ENCODE measurements at places on chromosomes 1 and 21. TPM values are rescaled to one million over a fixed set of nuclear protein-coding genes. Genes with fewer than 3 reads are reported as not detected.

GRCh38 chr1:43914576-43915525, 18.8 kb upstream of the ARTN start:
- peak; percentile 50 for DNase-seq

DNA sequence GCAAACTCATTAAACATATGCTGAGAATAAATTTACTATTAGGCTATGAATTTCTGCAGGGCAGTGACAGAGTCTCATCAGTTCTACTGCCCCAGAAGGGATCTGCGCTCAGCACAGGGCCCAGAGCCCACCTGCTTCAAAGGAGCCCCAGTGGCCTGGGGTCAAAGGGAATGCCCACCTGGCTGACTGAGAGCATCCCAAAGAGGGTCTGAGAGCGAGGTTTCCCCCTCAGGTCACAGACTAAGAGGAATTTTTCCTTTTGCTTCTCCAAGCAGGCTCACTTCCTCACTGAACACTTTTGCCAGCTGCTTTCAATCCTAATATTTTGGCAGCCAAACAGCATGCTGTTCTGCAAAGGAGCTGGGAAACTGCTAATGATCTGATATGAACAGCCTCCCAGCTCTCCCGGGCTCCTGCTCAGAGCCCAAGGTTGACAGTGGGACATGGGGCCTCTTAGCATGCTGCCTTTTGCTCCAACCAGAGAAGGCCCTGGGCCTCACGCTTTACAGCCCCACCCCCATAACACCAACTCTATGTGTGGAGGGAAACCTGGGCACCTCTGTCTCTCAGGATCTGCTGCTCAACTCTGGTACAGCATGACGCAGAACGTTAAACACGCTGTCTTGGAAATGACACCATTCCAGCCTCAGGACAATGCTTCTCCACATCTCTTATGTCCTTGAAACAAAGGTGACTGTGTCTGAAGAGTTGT, 70.7 kb upstream of the SYT6 start:
- no peak for DNase-seq

- DNase-seq = peak; percentile 30
Measured at GRCh38 chr21:46158666-46159300, 3.4 kb upstream of the FTCD start.

DNA sequence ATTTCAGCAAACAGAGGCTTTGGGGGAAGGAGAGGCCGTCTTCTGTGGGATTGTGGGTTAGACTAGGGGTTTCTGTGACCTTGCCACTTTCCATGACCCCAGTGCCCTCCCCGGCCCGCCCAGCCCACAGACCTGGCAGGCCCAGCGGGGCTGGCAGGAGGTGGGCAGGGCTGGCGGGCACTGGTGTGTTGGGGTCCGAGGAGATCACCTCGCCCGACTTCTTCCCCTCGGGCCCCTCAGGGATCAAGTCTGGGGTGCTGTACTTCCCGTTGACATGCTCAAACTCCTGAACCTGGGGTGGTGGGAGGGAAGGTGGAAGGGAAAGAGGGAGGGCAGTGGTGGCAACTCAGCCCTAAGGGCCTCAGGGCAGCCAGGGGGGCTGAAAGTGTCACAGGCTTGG, 56.3 kb downstream of the CHD5 start:
- peak; percentile 53 for DNase-seq

DNA sequence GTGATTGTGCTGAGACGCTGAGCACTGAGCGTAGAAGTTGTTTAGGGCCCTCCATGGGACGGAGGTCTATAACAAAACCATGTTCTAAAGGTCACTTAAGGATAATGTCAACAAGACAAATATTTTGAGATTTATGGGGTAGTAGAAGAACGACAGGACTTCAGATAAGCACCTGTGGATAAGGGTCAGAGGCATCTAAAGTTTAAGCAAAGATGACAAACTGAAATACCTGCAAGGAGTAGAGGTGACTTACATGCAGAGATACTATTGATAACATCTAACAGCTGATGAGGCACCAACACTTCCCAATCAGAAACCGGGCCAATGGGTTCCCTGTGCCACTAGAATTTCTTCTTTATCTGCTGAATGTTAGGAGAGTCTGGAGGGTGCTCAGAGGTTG, 83.5 kb downstream of the CENPF start:
- no peak for DNase-seq

- DNase-seq = no peak
Measured at GRCh38 chr1:153481124-153481523, 20.7 kb upstream of the S100A7 start.

DNA sequence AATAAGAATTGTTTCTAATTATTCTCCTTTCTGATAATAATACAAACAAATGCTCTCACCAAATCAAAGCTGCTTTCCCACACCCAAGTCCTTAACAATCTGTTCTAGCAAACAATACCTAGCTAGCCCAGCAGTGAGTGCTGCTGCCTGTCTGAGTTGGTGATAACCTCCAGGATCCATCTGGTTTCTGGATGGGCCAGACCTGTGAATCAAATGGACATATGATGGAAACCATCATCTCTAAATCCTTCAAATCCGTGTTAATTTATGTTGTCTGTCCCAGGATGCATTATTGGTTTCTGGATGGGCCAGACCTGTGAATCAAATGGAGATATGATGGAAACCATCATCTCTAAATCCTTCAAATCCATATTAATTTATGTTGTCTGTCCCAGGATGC, 1230.0 kb downstream of the AMY1C start:
- DNase-seq = no peak

DNA sequence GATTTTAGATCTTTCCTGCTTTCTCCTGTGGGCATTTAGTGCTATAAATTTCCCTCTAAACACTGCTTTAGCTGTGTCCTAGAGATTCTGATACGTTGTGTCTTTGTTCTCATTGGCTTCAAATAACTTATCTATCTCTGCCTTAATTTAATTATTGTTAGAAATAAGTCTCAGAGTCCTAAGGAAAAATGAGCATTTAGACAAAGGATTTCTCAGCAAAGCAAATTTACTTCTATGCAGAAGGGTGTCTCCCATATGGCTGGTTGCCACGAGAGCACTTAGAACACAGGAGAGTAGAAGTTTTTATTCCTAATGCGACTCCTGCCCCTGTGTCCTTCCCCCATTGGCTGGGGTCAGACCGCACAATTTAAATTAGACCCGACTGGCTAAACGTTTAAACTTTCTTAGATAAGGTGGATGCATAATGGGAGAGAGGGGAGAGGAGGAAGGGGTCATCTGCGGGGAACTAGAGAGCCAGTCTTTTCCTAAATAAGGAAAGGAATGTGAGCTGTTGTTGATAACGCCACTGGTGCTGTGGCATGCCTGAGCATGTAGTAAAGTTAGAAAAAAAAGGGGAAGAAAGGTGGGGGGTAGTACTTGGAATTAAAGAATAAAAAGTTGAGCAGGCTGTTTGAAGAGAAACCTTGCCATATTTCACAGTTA, 170.2 kb downstream of the DYRK1A start:
- no peak for DNase-seq

GRCh38 chr1:38608202-38608864, 251.2 kb downstream of the RRAGC start:
- DNase-seq = no peak

DNA sequence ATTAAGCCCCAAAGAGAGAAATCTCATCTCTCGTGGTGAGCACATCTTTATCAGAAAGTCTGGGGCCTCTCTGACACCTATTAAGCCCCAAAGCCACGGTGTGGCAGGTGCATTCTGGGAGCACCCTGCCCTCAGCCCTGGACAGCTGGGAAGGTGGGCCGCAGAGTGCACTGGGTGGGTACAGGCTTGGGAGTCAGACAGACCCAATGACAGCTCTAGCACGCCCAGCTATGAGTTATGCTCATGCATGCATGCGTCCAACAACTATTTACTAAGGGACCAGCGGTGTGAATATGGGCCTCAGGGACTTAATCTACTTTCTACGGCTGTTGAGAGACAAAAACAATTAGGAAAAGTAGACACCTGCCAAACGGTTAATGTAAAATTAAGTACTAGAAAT, 46.6 kb downstream of the SLC66A1 start:
- DNase-seq = no peak

- DNase-seq = no peak
Measured at GRCh38 chr1:107379826-107380225, 239.0 kb downstream of the NTNG1 start.

- DNase-seq = no peak
Measured at GRCh38 chr1:56377431-56377830, 201.9 kb downstream of the PLPP3 start.

- DNase-seq = no peak
Measured at GRCh38 chr1:68359045-68359444, 90.7 kb downstream of the RPE65 start.

DNA sequence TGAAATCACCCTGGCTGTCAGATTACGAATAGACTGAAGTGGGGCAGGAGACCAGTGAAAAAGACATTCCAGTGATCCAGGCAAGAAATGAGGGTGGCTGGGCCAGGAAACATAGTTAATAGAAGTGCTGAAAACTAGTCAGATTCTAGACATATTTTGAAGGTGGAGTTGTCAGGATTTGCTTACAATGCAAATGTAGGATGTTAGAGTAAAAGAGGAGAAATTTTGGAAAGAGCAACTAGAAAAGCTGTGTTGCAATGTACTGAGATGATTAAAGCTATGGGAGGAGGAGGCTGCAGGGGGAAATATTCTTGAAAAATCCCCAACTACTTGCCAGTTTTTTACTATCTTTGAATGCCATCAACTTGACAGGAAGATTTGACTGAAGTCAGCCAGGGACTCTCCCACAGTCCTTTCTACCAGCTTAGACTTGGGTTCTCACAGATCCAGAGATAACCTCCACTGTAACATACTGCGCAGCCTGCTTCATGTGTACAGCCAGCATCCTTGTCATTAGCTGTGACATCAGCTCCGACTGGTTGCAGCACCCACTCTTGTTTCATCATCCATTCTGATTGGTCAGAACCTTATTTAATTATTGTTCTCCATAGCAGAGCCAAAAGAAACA, 109.7 kb downstream of the TSEN15 start:
- DNase-seq = no peak

DNA sequence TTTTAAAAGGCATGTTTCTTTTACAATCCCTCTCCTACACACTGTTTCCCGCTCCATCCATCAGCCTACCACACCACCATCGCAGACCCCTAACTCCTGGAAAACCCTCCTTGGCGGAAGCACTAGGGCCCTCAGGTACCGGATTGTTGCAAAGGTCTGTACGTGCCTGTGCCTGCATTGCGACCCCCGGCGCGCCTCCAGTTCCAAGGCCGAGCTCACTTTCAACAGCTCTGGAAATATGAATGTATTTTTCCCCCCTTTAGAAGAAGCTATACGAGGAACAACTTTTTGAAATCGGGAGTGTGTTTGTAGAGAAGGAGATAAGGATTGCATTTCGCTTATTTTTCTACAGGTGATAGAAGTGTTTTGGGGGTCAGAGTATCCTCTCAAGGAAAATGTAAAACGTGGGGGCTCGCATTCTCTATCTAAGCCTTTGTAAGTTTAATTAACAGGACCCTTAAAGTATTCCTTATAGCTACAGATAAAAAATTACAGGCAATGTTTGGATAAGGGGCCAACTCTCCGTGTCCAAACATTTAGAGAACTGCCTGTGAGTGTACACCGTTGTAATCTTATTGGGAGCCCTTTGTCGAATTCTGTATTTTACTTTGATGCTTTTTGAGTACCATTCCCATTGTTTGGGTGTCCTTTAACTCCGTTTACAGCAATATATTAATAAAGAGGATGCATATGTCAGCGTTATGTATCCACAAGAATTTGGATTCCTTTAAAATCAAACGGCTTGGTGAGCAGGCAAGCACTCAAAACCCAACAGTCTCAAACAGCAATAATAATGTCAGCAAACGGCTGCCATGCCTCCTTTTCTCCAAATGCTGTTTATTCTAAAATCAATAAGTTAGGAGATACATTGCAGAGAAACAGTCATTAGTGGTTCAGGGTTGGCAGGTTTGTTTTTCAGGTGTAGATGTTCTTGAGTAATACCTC, 5.9 kb downstream of the PRRX1 start:
- no peak for DNase-seq

DNA sequence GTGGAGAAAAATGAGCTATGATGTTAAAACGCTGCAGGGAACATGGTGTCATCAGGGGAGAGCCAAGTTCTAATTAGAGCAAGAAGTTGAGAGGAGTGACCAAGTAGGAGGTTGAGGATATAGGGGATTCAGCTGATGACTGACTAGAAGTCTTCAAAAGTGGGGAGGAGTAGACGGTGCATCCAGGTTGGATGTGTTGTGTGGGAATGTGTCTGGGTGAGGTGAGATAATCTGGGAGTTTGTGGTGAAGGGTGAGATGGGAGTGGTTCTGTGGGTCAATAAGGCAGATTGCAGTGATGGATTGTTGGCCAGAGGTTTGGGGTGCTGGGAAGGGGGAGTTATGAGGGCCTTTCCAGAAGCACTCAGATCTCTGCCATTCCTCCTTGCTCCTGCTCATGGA, 72.0 kb upstream of the IRF2BP2 start:
- DNase-seq = no peak

GRCh38 chr1:10803971-10804820, 7.8 kb upstream of the CASZ1 start:
- DNase-seq = no peak

GRCh38 chr1:53332833-53333232, 5.0 kb upstream of the LRP8 start:
- DNase-seq = no peak

DNA sequence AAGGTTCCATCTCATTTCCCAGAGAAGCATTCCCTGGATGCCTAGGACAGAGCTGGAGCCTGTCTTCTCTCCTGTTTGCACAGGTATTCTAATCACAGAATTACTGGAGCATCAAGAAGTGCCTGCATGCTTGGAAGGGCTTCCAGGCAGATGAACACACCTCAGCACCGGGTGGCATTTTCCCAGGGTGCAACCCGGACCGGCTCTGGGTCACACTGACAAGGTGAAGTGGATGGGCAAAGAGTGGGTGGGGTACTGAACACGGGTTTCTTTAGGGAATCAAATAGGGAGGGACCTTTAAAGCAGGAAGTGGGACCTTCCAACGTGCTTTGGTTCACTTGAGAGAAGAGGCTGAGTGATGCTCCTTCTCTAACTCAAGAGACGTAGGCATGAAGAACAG, 7.1 kb upstream of the PEF1 start:
- DNase-seq = no peak

DNA sequence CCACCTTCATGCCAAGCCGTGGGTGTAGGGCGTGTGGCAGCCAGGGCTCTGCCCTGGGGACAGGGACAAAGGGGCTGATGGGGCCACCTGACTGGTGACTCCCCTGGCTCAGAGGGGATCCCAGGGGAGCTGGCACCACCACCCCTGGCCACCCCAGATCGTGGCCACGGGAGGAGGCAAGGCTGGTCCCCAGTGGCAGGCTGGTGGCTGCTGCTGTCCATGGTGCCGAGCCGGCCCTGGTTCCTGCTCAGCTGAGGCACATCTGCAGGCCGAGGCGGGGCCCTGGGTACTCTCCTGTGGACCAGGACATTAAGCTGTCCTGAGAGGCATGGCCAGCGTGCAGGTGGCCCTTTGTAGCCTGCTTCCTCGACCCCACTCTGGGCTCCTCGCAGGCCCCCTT, 6.5 kb downstream of the PLCH2 start:
- DNase-seq = no peak

LIPI gene
- total RNA-seq = not detected

OR4F29 gene
- total RNA-seq = 0.71 TPM

TEKT2 gene
- not detected for total RNA-seq

VHLL gene
- total RNA-seq = not detected

CD5L gene
- total RNA-seq = 1.0 TPM

RPS27 gene
- 1,406 TPM for total RNA-seq

KCNE1 gene
- 7.2 TPM for total RNA-seq

AQP10 gene
- 0.26 TPM for total RNA-seq

AJAP1 gene
- total RNA-seq = 0.16 TPM

NTMT2 gene
- not detected for total RNA-seq

AMPD1 gene
- total RNA-seq = 0.52 TPM
